ENCODE measurements at places on chromosomes 3 and 15.

- no peak for DNase-seq
Measured at GRCh38 chr15:95247071-95247984, 1016.0 kb downstream of the MCTP2 start.

GRCh38 chr15:64134345-64134829, 17.1 kb upstream of the SNX22 start:
- DNase-seq = no peak

DNA sequence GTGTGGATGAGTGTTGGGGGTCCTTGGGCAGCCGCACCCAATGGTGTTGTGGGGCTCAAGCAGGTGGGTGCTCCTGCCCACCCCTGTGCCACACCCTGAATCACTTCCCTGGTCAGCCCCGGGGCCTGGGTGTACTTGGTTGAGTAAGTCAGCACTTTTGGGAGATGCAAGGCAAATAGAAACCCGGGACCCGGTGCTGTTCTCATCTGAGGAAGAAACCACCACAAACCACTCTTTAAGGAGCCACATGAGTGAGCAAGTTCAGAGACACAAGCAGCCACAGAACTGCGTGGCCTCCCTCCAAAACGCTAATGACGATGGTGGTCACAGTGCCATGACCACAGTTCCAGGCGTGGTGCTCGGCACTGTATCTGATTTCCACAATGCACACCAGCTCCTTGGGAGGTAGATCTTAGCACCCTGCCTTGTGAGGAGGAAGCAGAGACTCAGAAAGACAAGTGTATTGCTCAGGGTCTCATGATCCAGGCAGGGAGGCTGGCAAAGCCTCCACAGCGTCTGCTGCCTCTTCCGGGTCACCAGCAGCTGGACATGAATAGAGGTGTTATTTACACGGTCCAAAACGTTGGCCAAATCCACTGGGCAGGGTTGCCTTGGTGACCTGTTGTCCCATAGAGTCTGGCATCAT, 118.2 kb upstream of the ALDH1A3 start:
- DNase-seq = no peak

- DNase-seq = peak; percentile 4
Measured at GRCh38 chr3:61894988-61895935, 333.9 kb downstream of the PTPRG start.

GRCh38 chr3:19428729-19429128, 280.4 kb downstream of the KCNH8 start:
- no peak for DNase-seq

GRCh38 chr3:182644790-182645433, 148.4 kb upstream of the ATP11B start:
- no peak for DNase-seq

DNA sequence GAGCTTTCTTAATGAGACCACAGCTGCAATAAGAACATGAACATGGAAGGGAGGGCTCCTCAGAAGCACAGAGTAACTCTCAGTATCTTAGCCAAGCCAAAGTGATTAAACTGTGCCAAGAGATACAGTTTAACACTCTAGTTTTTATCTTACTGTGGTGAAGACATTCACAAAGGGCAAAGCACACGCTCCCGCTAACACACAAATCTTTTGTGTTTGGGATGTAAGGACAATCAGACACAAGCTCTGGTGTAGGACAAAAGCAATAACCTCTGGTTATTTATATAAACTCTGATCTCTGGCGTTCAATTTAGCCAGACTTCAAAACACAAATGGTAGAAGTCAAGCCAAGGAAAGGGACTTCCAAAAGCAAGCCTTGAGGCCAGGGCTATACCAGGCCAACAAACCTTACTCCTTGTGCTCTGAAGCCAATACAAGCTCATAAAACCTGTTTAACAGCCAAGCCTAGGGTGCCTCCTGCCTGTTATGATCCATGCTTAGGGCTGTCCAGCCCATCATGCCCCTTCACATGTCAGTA, 27.8 kb downstream of the DPH3 start:
- DNase-seq = no peak
